ENCODE measurements at places on chromosomes 7 and 10. TPM values are rescaled to one million over a fixed set of nuclear protein-coding genes. Genes with fewer than 3 reads are reported as not detected.
A peak's percentile ranks its signal among the peaks of the same experiment; 100 is the strongest.

DNA sequence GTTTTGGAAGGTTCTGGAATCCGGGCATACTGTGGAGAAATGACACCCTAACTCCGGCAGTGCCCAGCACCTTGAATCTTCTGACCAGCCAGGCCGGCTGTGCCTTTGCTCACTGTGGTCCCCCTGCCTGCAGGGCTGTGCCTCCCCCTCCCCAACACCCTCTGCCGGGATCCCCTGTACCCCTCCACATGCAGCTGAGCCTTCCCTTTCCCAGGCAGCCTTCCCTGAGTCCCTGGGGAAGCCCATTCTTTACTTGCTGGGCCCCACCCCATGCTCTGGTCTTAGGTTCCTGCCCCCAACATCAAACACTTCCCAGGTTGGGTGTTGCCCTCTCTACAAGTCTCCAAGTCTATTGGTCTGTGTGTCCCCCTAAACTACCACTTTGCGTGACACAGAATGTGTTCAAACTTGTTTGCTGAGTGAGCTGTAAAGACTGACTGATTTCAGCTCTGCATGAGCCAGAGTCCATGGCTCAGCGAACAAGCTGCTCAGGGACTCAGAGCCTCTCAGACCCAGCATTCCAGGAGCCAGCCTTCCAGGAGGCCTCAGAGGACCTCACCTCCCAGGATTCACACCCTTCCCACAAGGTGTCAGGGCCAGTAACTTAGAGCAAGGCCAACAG is 31.6 kb downstream of the CALML5 start:
- ATAC-seq = no peak

- ATAC-seq = no peak
Observed at GRCh38 chr7:106462914-106463482, 178.2 kb upstream of the NAMPT start.

DNA sequence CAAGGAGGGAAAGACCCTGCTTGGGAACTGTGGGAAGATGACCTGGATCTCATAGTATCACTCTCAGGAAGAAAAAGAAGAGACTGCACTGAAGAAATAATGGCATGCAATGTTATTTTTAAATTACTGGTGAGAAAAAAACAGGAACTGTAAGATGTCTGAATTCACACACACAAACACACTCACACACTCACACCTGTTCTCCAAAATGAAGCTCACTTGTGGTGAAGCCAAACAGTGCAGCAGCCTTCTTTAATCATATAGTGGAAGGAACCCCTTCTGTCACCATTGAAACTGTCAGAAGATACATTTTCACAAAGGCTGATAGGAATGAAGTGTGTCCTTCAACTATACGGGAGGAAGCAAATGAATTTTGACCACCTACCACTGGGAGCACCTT is 156.5 kb upstream of the GHITM start:
- no peak for ATAC-seq

DNA sequence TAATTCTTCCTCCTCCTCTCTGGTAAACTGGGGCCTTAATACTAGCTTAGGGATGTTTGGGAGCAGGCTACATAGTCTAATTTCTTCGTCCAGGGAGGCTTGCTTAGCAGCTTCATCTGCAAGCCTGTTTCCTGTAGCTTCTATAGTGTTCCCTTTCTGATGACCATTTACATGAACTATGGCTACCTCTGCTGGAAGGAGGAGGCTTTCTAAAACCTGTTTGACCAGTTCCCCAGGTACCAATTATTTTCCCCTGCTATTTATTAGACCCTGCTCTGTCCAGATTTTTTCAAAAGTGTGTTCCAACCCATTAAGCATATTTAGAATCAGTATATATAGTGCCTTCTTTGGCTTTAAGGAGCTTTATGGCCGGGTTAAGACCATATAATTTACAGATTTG is 38.8 kb upstream of the DNAH11 start:
- ATAC-seq = no peak

DNA sequence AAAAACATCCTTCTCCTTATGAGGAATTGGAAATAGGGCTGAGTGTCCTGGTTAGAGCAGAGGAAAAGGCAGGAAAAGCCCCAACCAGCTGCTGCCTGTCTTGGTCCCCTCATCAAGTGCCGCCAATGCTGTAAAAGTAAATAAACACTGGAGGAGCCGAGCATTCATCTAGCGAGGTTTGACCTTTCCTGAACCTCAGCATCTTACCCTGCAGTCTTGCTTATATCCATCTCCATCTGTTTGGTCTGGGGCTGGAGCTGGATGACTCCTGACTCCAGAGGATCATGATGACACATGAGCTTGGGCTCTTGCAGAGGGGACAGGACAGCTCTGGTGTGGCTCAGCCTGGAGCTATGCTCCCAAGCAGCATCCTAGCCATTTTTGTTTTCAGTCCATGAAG is 501.1 kb downstream of the TNS3 start:
- peak; percentile 64 for ATAC-seq

- no peak for ATAC-seq
Observed at GRCh38 chr10:1434912-1435692, 302.2 kb downstream of the ADARB2 start.

- no peak for ATAC-seq
Observed at GRCh38 chr7:70338015-70338414, 739.7 kb downstream of the AUTS2 start.

DNA sequence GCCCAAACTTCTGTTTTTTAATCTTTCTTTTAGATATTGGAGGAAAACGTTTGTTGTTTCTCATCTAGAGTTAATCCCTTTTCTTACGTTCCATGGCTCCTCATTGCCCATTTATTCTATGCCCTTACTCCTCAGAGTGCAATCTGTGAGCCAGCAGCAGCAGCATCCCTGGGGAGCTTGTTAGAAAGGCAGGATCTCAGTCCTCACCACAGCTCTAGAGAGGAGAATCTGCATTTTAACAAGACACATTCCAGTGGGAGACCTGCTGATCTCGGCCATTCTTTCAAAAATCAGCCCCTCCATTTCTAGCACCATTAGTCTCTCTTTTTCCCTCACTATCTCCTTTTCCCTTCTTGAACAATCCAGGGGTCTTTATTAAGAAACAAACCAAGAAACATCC is 84.4 kb upstream of the NOBOX start:
- no peak for ATAC-seq

GRCh38 chr10:31701546-31701945 is 227.1 kb downstream of the ARHGAP12 start:
- ATAC-seq = no peak

- no peak for ATAC-seq
Observed at GRCh38 chr7:55026086-55026790, 7.4 kb downstream of the EGFR start.

DNA sequence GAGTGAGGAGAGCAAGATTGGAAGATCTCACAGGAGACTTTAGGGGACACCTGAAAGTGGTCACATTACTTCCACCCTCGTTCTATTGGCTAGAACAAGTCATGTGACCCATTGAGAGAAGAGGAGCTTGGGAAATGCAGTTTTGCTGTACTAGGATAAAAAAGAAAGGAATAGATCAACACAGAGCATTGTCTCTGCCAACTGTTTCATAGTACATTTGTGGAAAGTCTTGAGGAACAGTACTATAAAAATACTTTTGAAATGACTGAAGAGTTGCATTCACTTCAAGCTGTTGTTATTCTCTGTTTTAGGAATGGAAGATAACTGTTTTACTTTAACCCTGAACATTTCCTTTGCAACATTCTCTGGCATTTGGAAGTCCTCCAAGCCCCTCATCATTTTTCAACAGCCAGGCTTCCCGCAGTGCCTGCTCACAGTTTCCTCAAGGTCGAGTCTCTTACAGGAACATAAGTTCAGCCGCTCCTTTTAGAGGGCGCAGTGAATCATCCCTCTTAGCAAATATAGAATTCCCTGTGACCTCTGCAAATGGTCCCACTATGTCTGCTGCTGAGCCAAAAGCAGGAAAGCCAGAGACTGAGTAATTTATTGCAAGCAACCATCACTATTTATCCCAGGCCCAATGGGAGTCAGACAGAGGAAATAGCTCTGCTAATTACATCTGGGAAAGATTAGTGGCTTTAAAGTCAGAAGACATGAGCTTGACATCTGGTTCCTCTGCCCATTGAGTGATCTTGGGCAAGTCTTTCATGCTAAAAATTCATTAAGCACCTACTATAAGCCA is 40.7 kb downstream of the MRPL32 start:
- ATAC-seq = no peak

- ATAC-seq = no peak
Observed at GRCh38 chr10:126245501-126245900, 142.8 kb downstream of the ADAM12 start.

DNA sequence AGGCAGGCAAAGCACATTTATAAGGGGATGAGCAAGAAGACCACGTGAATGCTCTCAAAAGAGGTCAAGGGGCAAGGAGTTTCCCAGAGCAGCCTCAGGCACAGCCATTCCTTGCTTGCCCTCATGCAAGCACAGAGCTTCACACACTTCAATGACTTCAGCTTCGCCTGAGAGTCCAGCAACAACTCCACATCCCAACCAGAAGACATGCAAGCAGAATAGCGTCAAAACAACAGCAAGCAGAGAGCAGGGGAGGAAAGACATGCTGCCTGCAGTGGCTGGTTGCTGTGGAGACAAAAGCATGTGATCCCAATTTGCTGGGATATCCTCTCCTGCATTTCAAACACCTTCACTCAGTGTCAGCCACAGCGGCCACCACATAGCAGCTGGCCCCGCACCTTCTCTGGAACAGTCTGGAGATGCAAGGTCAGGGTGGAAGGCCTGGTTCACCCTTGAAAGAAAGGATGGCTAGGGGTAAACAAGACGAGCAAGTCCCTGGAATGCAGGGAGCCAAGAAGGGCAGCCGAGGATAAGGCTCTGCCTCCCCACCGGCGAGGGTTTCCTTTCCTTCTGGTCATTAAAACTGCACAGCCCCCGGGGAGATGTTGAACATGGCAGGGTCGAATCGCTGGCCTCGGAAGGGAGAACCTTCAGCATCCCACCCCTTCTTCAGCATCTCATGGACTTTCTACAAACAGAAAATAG is 60.2 kb upstream of the CAMK2B start:
- peak; percentile 55 for ATAC-seq

- ATAC-seq = no peak
Observed at GRCh38 chr10:13110908-13111307, 10.9 kb downstream of the OPTN start.

DNA sequence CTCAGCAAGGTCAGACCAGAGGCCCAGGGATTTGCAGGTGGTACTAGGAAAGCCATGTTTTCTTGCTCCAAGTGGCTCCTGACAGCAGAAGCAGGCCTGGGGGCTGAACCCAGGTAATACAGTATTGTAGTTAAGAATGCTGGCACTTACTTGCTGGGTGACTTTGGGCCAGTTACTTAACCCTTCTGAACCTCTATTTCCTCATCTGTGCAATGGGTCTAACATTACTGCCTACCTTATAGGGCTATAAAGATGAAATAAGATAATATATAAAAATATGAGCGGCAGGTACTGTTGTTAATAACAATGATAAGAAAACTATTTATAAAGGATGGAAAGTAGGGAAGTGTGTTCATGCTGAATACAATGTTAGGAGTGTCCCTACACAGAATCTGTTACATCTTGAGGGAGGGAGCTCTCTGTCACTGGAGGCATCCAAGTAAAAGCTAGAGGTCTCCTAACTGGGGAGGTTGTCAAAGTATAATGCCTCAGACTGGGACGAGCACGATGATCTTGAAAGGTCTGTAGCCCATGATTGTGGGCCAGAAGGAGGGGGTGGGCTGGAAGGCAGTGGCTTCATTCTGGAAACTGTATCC is 26.9 kb downstream of the ADAMTS14 start:
- ATAC-seq = no peak

DNA sequence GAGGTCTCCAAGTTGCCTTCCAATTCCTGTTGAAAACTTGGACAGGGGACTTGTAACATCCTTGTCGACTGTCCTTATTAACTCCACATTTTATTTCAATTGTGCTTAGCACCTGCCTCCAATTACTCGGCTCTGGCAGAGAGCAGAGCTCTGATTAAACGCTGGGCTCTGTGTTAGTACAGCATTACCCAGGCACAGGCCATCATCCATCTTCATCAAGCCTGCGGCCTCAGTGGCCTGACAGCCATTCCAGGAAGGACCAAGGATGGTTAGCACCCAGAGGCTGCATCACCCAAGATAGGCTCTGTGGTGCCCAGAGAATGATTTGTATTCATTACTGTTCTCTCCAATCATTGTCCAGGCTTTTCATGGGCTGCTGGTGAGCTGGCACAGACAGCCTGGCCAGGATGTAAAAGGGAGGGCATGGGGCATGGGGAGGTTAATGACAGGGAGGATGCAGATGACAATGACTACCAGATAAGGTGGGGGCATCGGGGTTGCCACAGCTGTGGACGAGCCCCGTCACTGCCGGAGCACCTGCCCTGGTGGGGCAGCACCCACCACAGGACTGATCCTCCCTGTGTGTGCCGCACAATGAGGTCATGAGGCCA is 123.3 kb downstream of the PTPN20 start:
- ATAC-seq = peak; percentile 44

The SCART1 gene
- 0.50 TPM for total RNA-seq

The SPDYE16 gene
- total RNA-seq = 0.14 TPM

The PRKCQ gene
- total RNA-seq = 3.9 TPM

The HSPA12A gene
- total RNA-seq = 39.4 TPM

The HOXA13 gene
- total RNA-seq = 0.09 TPM

The IFIT5 gene
- 20.4 TPM for total RNA-seq

The GARIN1A gene
- total RNA-seq = 0.41 TPM

The SORCS1 gene
- total RNA-seq = 12.8 TPM

The TMUB1 gene
- 29.0 TPM for total RNA-seq

The CCDC146 gene
- total RNA-seq = 10.3 TPM

The HKDC1 gene
- not detected for total RNA-seq

The INHBA gene
- total RNA-seq = 0.63 TPM
